K562 (cell line): ENCODE measurements at places on chromosomes 13 and 19. TPM values are rescaled to one million over a fixed set of nuclear protein-coding genes. Genes with fewer than 3 reads are reported as not detected.

The FAM124A gene
- not detected in 2 replicates for polyA plus RNA-seq

GRCh38 chr13:45178349-45179162 is 22.3 kb downstream of the KCTD4 start:
- DNase-seq = no peak

- DNase-seq = no peak
Observed at GRCh38 chr19:7632340-7633203, 947 bp downstream of the PCP2 start.

GRCh38 chr13:29925457-29926097 is 75.2 kb upstream of the UBL3 start:
- DNase-seq = no peak

The PAK4 gene
- polyA plus RNA-seq = 11.5 and 14.4 TPM in 2 replicates

The GNG8 gene
- polyA plus RNA-seq = not detected in 2 replicates

- DNase-seq = no peak
Observed at GRCh38 chr19:3983936-3984583, 1.2 kb downstream of the EEF2 start.

DNA sequence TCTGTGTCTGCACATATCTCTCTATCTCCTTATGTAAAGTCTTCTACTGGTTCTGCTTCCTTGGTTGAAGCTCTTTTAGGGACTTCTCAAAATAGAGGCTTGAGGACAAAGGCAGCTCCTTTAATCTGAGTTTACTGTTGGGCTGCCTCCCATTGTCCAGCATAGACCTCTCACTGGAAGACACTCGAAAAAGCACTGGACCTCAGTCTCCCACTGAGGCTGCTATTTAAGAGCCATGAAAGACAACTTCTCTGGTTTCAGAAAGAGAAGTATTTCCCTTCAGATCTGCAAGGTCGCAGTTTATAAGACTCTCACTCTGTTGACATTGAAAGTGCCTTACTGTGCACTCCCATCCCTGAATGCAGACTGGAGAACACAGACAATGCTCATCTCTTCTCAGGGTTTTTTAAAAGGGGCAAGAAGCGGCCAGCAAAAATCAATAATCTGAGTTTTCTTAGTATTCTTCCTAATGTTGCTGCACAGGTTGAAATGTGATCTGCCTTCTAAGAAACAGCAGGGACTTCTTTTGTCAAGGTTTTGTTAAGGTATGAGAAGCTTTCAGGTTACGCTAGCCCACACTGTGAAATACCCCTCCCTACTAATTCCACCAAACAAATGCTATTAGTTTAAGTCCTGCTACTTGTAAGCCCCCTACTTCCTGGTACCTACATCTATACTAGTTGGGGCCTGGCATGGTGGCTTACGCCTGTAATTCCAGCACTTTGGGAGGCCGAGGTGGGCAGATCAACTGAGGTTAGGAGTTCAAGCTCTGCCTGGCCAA is 450.0 kb upstream of the SLC10A2 start:
- no peak for DNase-seq

- no peak for DNase-seq
Observed at GRCh38 chr19:8897106-8897505, 64.9 kb downstream of the MBD3L1 start.

DNA sequence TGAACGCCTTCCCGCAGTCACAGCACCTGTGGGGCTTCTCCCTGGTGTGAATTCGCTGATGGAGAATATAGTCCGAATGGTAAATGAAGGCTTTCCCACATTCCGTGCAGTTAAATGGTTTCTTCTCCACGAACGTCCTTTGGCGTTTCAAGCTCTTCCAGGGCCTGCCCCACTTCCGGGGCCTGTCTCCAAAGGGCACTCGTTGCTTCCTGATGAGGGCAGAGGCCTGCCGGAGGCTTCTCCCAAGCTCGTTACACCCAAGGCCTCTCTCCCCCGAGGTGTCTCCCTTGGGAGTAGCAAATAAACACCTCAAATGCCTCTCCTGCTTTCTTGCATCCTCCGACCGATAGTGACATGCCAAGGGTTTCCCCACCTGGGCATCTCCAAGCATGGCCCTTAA is 34.3 kb downstream of the ZNF473 start:
- DNase-seq = no peak

DNA sequence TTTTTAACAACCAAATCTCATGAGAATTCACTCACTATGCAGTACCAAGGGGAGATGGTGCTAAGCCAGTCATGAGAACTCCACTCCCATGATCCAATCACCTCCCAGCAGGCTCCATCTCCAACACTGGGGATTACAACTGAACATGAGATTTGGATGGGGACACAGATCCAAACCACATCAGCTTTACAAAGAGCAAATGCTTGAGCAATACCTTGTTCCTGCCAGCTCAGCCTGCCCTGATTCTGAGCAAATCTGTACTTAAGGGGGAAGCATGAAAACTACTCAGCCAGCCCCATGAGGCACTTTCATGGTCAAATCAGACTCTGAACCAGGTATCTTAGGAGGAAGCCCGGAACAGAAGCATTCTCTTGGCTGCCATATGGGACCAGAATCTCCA is 259.9 kb downstream of the TBC1D4 start:
- no peak for DNase-seq

GRCh38 chr19:42278452-42279154 is 9.6 kb downstream of the CIC start:
- no peak for DNase-seq
